ENCODE measurements at places on chromosomes 7 and 10.

- no peak for DNase-seq
Measured at GRCh38 chr7:153297141-153297540, 537.6 kb downstream of the ACTR3B start.

DNA sequence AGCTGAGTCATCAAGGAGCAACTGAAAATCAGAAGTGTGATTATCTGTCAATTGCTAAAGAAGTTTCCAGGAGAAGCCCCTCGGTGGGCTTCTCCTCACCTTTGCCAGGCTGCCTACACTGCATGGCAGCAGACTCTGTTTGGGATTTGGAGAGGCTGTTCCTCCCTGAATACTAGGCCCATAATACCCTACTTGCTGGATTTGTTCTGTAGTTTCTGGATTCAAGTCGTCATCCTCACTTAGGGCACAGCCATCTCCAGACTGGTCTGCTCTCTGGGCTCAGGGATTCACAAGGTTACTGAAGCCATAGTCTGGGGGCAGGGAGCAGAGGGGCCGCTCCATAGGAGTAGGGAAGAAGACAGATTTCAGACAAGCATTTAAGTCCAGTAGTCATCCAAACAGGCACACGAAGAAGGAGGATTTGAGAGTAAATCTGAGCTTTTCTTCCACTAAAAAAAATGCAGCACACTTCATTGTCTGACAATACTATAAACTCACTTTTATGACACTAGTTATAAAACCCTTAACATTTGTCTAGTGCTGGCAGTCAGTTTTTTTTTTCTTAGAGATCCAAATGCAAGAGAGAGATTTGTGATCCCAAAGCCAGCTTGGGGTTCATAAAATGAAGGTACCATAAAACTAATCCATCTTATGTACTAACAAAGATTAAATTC lies 723.3 kb downstream of the GRID1 start:
- no peak for DNase-seq

- DNase-seq = no peak
Measured at GRCh38 chr7:133654547-133654946, 401.7 kb downstream of the EXOC4 start.

DNA sequence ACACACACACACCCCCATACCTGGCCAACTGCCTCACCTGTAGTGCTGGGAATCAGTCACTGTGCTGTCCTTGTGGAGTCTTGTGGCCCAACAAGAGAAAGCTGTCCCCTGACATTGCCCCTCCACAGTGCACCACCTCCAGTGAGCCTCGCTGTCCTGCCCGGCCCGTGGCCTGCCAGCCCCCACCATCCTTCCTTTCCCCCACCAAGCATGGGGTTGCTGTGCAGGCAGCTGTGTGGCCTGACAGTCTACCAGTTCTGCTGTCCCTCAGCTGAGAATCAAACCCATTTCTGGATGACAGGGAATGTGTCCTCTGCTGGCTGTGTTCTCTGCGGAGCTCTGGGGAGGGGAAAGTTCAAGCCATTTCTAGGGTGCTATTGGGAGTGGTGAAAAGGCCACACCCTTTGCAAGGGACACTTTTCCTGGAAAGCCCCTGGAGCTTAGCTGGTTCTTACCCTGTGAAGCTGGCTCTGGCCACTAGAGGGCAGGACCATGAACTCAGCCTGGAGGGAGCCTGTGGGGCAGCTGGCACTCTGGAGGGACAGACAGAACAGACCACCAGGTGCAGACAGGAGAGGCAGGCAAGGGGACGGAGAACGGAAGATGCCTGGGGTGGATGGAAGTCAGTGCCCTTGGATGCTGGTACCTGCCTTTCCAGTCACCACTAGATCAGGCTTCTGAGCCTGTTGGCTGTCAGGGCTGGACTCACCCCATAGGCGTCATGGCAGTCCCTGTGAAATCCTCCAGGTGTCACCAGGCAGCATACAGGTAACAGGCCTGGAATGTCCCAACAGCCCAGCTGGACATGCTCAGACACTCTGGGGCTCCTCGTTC lies 10.5 kb upstream of the MTPAP start:
- peak; percentile 3 for DNase-seq

DNA sequence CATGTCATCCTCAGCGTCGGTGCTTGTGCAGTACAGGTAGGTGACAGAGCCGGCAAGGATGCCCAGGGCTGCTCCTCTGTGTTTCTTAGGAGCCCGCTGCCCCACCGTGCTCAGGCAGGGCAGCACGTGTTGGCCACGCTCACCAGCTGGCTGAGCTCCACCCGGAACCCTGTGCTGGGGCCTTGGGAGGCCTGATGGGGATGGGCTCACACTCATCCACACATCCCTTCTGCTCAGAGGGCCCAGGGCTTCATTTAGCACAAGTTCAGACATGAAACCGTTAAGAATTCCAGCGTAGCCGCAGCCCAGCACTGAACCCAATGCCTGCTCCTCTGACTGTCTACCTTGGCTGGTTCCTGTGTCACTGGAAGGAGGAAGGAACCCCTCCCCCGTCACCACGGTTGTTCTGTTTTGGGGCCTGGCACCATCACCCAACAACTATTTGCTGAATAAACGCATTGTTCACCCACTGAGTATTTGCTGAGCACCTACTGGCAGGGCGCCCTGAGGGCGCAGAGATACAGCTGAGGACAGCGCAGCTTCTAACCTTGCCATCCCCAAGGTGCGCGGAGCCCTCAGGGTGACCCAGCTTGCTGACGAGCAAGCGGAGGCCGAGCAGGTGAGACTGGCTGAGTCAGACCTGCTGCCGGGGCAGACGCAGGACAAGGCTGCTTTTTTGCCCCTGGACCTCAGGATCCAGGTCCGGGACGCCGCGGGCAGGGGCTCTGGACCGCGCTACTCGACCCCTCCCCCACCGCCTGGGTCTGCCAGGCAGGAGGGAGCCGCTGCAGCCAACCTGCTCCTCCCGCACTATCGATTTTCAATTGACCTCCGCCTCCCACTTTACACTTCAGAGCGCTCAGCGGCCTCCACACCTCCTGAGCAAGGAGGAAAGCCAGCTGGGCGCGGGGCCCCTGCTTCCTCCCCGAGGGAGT lies 50.6 kb upstream of the RET start:
- no peak for DNase-seq

- no peak for DNase-seq
Measured at GRCh38 chr7:55254242-55254595, 110.9 kb upstream of the LANCL2 start.

DNA sequence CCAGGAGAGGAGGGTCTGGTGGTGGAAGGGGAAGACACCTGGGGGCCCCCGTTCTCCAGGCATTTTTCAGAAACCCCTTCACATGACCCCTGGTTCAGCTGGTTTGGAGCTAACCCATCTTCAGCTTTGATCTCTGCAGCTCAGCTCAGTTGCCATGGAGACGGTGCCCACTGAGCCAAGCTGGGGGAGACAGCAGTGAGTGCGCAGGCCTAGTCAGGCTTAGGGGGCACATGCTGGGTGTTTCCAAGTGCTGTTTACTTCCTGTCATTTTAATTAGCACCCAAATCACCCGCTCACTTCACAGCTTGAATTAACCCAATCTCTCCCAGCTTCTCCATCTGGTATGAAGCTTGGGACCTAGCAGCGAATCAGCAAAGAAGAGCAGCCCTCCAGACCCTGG lies 9.0 kb downstream of the SPOCK2 start:
- DNase-seq = no peak

- DNase-seq = no peak
Measured at GRCh38 chr10:74824184-74824899, 2.1 kb upstream of the KAT6B start.

- DNase-seq = no peak
Measured at GRCh38 chr7:50273870-50274269, 30.6 kb upstream of the IKZF1 start.

DNA sequence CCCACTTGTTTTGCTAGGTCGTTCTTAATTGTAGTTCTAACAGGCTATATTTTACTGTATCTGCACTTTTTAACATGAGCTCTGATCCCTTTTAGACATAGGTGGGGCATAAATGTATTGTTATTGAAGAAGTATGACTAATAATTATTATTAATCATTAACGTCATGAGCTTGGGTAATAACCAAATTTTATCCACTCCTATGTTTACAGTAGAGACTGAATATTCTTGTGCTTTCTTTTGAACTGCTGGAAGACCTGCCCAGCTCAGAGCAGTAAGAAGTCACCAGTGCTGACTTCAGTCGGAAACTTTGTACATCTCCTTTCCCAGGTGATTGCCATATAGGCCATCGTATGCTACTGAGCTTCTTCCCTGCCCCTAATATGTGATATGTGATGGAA lies 18.7 kb downstream of the PKD2L1 start:
- no peak for DNase-seq

GRCh38 chr7:83983606-83984005 lies 211.0 kb downstream of the SEMA3A start:
- no peak for DNase-seq

DNA sequence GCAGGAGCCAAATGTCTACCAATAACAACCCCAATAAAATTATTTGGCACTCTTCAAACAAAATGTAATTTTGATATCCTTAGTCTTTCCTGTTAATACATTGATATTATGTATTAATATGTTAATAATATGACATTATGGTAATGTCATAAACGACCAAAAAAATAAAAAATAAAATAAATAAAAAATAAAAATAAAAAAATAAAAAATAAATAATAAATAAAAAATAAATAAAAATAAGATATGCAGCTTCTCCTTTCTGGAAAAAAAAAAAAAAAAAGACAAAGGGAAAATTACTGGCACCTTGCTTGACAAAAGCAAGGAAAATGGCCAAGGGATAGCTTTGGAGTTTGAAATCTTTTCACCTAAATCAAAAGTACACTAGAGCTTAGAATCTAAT lies 168.5 kb downstream of the PPP1R17 start:
- no peak for DNase-seq

- no peak for DNase-seq
Measured at GRCh38 chr7:143735962-143736361, 21.5 kb downstream of the CTAGE6 start.

- no peak for DNase-seq
Measured at GRCh38 chr7:79132844-79133451, 320.5 kb downstream of the MAGI2 start.

- no peak for DNase-seq
Measured at GRCh38 chr10:7038416-7038815, 372.4 kb downstream of the SFMBT2 start.

GRCh38 chr7:2757904-2758672 lies 70.1 kb downstream of the AMZ1 start:
- peak; percentile 78 for DNase-seq

- DNase-seq = no peak
Measured at GRCh38 chr7:93821463-93821862, 69.1 kb downstream of the TFPI2 start.

GRCh38 chr7:25361387-25361786 lies 133.1 kb upstream of the NPVF start:
- no peak for DNase-seq

DNA sequence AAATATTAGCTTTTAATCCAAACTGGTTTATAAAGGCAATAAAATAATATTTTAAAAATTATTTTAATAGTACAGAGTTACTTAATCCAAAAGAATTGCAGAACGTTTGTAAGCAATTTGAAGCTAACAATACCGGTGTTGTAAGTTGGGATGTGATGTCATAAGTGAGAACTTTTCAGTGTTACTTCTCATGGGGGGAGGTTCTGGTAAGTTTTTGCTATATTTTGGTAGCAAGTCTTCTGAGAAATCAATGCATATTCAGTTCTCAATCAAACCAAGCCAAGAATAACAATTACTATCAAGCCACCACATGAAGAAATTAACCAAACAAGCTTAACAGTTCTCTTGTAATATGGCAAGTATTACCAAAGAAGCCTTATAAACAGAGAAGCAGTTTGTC lies 147.1 kb upstream of the ASAH2 start:
- no peak for DNase-seq

DNA sequence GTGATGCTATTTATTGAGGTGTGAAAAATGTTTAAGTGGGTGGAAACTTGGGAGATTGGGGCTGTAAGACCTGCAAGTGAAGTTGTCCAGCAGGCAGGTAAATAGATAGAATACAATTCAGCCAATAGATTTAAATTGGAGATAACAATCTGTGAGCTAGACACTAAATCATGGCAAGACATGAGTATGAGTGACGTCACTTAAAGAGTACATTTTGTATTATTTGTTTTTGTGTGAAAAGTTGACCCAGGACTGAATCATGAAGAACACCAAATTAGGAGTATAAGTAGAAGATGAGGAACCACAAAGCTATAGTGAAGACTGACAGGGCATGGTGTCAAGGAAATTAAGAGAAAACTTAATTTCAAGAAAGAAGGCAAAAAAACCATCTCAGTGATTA lies 249.1 kb upstream of the SEMA3C start:
- DNase-seq = no peak

- DNase-seq = no peak
Measured at GRCh38 chr7:29275018-29275318, 80.4 kb downstream of the CHN2 start.

GRCh38 chr10:34319197-34319846 lies 495.8 kb downstream of the PARD3 start:
- no peak for DNase-seq

DNA sequence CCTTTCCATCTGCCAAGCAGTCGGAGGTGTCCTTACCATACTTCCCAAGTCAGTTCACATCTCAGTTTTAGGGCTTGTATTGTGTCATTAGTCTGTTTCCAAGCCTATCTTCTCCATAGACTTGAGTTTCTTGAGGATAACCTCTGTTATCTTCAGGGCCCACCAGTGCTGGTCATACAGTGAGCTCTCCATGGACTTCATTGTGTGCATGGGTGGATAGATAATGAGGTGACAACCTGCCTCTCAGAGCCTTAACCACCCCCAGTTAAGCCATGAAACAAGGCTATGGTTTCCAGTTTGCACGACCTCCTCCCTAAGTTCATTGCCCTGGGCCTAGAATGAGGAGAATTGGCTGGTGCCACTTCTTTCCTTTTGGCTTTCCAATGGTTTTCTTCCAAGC lies 38.5 kb upstream of the WAC start:
- DNase-seq = no peak

GRCh38 chr7:87148332-87148955 lies 3.8 kb upstream of the DMTF1 start:
- DNase-seq = no peak

GRCh38 chr7:144812379-144813283 lies 23.2 kb downstream of the TPK1 start:
- DNase-seq = no peak

DNA sequence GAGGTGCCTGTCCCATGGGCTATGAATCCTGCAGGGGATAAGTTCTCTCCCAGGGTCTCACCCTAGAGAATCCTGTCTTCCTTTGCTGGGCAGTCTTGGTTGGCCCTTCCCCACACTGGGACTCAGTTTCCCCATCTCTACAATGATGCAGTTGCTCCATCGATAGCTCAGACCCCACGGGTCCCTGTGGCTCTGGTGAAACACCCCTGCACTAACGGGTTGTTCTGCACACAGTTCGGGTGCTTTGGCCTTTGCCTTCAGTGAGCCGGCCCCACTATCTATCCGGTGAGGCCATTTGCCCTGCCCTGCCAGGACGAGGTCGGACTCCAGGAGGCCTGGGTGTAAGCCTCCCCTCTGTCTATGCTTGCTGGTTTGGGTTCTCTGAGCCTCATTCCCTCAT lies 76.5 kb upstream of the PCBD1 start:
- DNase-seq = no peak

GRCh38 chr10:104612571-104613205 lies 28.4 kb upstream of the SORCS3 start:
- DNase-seq = no peak

GRCh38 chr7:79719216-79719615 lies 265.7 kb upstream of the MAGI2 start:
- DNase-seq = no peak

GRCh38 chr7:43456200-43456599 lies 126.7 kb upstream of the STK17A start:
- DNase-seq = no peak

All from pulmonary artery endothelial cell (primary cell).